ENCODE measurements at places on chromosomes 6 and 20.

DNA sequence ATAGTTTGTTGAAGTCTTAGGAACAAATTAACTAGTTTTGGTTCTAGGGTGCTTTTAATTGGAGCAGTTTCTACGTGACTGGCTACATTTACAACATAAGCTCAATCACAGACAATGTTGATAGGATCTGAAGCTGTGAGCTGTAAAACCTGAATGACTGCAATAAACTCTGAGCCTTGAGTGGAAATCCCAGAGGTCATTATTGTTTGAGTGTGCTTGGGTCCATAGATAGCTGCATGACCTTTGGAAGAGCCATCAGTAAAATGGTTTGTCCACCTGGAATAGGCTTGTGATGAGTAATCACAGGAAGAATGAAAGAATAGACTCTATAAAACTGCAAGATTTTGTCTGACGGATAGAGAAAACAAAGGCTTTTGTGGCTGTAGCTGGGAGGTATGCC, 26.7 kb downstream of the HLA-DRB1 start:
- no peak for DNase-seq

DNA sequence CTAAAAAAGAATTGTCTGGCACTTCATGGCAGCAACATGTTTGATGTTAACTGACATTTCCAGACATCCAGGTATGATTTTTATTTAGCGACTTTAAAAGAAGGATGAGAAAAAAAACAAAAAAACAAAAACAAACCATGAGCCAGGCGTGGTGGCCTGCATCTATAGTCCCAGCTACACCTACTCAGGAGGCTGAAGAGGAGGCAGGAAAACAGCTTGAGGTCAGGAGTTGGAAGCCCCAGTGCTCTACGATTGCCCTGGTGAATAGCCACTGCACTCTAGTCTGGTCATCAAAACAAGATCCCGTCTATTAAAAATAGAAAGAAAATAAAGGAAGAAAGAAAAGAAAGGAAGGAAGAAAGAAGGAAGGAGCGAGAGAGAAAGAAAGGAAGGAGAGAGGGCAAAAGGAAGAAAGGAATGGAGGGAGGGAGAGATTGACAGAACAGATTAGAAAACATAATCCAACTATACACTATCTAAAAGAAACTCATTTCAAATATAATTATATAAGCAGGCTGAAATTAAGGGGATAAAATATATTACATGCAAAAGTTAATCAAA, 141.6 kb downstream of the TRIM27 start:
- no peak for DNase-seq

GRCh38 chr6:143063631-143064030, 2.9 kb downstream of the AIG1 start:
- no peak for DNase-seq

DNA sequence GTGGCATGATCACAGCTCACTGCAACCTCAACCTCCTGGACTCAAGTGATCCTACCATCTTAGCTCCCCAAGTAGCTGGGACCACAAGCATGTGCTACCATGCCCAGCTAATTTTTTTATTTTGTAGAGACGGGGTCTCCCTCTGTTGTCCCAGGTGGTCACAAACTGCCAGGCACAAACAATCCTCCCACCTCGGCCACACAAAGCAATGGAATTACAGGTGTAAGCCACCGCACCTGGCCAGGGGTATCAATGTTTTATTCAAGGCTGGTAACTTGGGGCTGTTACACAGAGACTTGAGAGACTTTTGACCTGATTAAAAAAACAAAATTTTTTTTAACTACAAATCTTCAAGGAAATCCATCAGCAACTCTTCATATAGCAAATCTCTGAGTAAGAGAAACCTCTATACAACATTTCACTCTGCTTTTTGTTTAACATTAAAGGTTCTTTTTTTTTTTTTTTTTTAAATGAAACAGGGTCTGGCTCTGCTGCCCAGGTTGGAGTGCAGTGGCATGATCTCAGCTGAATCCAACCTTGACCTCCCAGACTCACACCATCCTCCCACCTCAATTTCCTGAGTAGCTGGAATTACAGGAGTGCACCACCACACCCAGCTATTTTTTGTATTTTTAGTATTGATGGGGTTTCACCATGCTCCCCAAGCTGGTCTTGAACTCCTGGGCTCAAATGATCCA, 5.9 kb downstream of the EIF2S2 start:
- DNase-seq: no peak

DNA sequence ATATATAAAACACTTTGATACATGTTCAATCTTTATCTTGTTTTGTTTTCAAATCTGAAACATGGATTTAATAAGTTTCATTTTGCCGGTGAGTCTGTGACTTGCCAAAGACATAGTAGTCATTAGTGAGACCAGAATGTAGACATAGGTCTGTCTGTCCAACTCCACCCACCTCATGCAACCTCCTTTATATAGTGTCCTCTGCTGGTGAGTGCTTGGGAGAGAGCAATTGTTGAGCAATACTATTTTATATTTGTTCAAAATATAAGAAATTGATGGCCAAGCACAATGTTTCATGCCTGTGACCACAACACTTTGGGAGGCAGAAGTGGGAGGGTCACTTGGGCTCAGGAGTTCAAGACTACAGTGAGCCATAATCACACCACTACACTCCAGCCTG, 10.8 kb upstream of the LY86 start:
- DNase-seq: no peak

DNA sequence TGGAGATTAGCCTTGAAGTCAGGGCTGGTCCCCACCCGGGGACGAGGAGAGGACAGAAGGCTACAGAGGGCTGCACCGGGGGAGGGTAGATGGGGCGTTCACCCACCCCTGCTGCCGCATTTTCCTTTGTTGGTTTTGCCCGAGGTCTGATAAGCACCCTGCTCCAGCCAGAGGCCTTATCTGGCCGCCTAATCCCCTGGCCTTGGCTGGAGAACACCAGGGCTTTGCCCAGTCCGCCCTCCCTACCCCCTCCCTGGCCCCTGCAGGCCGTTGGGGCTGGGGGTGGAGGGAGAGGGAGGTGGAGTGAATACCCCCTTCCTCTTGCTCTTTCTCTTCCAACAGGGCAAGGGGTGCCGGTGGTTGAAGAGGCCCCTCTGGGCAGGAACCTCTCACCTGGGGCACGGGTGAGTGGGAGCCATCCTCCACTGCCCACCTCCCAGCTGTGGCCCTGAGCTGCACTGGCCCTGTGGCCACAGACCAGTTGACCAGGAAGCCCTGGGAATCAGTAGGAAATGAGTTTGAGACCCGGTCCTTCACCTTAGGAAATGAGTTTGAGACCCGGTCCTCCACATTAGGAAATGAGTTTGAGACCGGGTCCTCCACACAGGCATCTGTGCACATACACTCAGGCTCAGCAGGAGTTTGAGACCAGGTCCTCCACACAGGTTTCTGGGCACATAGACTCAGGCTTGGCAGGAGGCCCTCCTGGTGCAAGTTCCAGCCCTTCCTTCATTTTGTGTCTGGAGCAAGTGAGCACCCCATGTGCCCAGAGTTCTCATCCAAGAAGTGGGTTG, 12.0 kb upstream of the GATA5 start:
- DNase-seq: no peak

GRCh38 chr6:14436592-14437132, 319.1 kb downstream of the CD83 start:
- DNase-seq: no peak

- DNase-seq: peak; percentile 36
Measured at GRCh38 chr20:37202267-37202943, 23.1 kb upstream of the MROH8 start.

Measured in NCI-H1105 (cell line).